NCI-H345 (cell line): ENCODE measurements at places on chromosomes 1 and 21.

DNA sequence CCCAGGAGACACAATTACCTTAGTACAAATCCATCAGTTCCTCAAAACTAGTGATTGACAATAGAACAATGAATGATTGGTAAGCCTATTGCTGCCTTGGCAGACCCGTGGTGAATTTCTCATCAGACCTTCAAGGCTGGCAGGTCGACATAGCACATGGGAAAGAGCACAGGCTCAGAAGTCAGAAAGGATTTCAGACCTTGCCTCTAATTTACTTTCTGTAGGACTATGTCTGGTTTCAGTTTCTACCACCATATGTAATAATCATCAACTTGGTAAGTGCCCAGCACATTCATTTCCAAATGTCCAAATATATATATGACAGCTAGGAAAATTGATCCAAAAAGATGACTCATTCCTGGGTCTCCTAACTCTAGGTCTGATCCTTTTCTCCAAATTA lies 62.5 kb upstream of the GRHL3 start:
- DNase-seq: no peak

DNA sequence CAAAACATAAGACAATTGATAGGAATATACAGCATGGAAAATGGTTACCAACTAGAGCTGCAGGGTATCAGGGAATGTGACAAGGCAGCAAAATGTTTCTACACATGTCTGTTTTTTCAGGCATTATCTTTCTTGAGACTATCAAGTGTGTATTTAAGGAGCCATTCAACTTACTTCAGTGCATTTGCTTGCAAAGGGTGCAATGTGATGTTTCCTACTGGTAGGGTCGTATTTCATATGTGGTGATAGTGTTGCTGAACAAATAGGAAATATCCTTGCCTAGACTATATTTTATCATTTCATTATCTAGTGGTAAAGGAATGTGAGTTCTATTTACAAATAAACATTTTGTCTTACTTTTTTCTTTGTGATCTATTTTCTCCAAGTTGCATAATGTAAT lies 42.4 kb downstream of the PTPRC start:
- no peak for DNase-seq

DNA sequence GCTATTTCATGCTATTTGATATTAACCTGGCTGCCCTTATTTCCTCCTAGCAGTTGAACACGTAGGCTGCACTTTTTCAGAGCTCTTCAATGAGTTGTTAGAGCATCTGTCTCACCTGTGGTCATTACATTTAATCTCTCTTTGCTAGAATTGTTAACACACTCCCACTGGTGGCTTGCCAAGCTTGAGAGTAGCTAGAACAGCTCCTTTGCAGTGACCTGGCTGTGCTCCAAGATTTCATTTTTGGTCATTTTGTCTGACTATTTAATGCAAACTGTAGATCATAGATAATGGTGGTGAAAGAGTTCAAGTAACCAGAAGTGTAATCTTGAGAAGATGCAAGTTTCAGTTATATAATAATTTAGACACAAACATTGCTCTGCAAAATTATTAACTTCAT lies 105.6 kb downstream of the LRRC7 start:
- DNase-seq: peak; percentile 10

DNA sequence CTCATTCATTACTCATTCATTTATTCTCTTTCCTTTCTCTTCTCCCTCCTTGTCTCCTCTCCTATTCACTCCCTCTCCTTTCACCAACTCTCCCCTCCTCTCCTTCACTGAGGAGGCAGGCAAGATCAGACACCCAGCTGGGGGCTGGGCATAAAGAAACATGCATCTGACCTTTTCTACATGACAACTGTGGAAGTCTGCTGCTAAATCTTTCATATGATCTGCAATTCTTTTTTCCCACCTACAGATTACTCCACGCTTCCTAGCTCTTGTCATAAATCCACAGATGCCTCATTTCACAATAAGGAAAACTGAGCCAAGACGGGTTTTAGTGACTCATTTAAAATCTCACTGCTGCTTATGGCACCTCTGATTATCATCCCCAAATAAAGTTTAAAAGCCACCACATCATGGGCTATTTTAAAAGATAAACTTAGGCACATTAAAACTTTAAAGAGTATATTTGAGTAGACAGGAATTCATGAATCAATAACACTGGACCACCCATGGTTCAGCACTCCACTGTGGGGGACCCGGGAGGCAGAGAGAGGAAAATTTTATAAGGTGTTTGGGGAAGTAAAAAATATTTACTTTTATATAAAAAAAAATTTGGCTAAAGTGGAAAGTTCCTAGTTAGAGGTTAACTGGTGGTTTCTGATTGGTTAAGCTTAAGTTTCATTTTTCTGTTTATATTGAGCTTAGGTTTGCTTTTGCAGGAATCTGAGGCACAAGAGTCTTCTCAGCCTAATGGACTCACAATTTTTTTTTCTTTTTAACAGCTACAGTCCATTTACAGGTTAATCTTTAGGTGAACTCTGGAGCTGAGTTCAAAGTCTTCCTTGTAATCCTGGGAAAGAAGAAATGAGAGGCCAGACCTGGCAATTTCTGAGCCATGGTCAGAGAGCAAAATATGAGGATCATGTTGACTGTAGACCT lies 55.8 kb upstream of the DNAH14 start:
- no peak for DNase-seq

DNA sequence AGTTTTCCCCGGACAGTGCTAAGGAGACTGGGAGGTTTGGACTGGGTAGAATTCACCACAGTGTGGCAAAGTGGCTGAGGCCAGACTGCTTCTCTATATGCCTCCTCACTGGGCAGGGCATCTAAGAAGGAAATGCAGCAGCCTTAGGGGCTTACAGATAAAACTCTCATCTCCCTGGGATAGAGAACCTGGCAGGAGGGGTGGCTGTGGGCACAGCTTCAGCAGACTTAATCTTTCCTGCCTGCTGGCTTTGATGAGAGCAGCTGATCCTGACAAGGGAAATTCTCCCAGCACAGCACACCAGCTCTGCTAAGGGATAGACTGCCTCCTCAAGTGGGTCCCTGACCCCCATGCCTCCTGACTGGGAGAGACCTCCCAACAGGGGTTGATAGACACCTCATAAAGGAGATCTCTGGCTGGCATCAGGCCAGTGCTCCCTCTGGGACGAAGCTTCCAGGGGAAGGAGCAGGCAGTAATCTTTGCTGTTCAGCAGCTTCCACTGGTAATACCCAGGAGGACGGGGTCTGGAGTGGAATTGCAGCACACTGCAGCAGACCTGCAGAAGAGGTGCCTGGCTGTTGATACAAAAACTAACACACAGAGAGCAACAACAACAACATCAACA lies 25.2 kb downstream of the KIFAP3 start:
- DNase-seq: no peak
